ENCODE measurements at places on chromosomes 4 and X.
A peak's percentile ranks its signal among the peaks of the same experiment; 100 is the strongest.

DNA sequence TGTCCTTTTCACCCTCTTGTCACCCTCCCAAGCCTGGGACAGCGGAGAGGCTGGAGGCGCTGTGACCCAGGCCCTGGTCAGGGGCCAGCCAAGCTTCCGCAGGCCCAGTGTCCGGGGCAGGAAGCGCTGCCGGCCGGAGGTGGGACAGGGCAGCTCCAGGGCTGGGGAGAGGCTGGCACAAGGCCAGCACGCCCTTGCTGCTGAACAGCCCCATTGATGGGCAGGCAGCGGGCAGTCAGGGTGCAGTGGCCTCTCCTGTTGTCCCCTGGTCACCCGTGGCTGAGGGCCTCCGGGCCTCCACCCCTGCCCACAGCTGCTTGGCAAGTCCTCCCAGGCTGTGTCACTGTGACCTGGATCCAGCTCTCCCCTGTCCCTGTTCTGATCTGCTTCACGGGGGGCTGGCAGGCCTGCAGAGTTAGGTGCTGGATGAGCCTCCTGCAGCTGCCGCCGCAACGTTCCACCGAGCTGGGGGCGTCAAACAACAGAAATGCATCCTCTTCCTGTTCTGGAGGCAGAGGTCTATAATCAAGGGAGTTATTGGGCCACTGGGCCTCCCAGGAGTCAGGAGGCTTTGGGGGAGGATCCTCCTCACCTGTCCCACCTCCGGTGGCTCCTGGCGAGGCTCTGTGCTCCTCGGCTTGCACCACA, 107.9 kb downstream of the PSAPL1 start:
- H3K27ac ChIP-seq, result no peak overlapping the region
- no peak overlapping the region for H3K4me3 ChIP-seq
- no peak for DNase-seq
- peaks cover 16% of the 10 kb centered on the region for H3K27me3 ChIP-seq
- no peaks in the 10 kb centered on the region for H3K36me3 ChIP-seq

GRCh38 chrX:2261831-2262667, 238.7 kb downstream of the DHRSX start:
- H3K4me1 ChIP-seq, result no peaks in the 10 kb centered on the region
- peaks cover 2% of the 10 kb centered on the region for H3K36me3 ChIP-seq
- no peak for DNase-seq
- no peak overlapping the region for H3K27ac ChIP-seq

DNA sequence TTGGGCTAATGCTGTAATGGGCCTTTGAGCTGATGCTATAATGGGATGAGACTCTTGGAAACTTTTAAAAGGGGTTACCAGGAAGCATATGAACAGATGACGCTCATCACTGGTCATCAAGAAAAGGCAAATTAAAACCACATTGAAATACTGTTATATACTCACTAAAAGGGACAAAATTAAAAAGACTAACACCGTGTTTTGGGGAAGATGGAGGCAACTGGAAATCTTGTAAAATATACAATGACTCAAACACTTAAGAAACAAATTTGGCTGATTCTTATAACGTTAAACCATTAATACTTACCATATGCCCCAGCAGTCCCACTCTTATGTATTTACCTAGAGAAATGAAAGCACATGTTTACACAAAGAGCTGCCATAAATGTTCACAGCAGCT, 207.2 kb upstream of the GPRIN3 start:
- no peak overlapping the region for H3K27ac ChIP-seq
- DNase-seq, result no peak
- H3K27me3 ChIP-seq, result peaks cover 17% of the 10 kb centered on the region

DNA sequence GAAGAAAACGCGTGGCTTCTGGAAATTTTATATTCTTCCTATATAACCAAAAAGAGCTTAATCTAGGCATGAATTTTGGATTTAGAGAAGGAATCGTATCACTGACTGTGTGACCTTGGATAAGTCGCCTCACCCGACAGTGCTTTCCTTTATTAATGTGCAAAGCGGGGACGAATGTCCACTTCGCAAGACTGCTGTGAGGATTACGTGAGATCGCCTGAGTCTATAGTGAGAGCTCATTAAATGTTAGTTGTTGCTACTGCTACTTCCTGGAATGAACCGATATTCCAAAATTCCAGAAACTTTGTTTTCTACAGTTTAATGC, 448 bp upstream of the TBC1D8B start:
- H3K27me3 ChIP-seq, result peaks cover 11% of the 10 kb centered on the region
- no peaks in the 10 kb centered on the region for H3K36me3 ChIP-seq

- H3K27me3 ChIP-seq, result no peaks in the 10 kb centered on the region
- no peaks in the 10 kb centered on the region for H3K36me3 ChIP-seq
- H3K4me3 ChIP-seq, result no peak overlapping the region
- no peak for DNase-seq
Observed at GRCh38 chrX:148672517-148672916, 172.1 kb downstream of the AFF2 start.

DNA sequence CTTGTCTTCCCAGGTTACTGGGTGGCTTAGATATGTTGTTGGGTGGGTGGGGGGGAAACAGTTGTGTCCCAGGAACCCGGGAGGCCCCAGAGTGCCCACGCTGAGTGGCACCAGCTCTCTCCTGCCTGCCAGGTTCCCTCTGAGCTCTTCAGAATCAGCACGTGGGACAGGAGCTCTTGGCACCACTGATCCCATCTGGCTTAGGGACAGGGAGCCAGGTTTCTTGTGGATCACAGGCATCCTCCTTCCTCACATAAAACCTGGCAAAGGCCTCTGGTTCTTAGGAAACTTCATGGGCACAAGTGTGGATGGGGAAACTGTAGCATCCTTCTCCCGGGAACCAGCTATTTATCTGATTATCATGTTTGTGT, 3.4 kb downstream of the GPR78 start:
- H3K4me1 ChIP-seq, result no peaks in the 10 kb centered on the region
- H3K36me3 ChIP-seq, result no peaks in the 10 kb centered on the region
- no peak overlapping the region for H3K4me3 ChIP-seq
- H3K27ac ChIP-seq, result no peak overlapping the region

- H3K4me1 ChIP-seq, result peaks cover 5% of the 10 kb centered on the region
- H3K27me3 ChIP-seq, result peaks cover 7% of the 10 kb centered on the region
- H3K4me3 ChIP-seq, result no peak overlapping the region
- no peak overlapping the region for H3K27ac ChIP-seq
- no peak for DNase-seq
Observed at GRCh38 chr4:152299553-152299952, 236.3 kb downstream of the FBXW7 start.

DNA sequence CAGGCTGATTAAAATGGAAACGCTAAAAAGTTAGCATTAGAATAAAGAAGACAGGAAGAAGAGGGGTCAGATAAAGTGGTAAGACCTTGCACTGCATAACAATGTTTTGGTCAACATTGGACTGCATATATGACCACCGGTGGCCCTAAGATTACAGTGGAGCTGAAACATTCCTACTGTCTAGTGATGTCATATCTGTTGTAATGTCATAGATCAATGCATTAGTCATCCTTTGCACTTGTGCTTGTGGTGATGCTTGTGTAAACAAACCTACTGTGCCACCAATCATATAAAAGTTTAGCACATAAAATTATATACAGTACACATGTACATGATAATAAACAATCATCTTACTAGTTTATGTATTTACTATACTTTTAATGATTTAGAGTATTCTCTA, 73.0 kb downstream of the TMEM165 start:
- H3K4me3 ChIP-seq, result no peak overlapping the region
- peak; percentile 52 for DNase-seq
- peaks cover 7% of the 10 kb centered on the region for H3K4me1 ChIP-seq
- no peaks in the 10 kb centered on the region for H3K27me3 ChIP-seq

DNA sequence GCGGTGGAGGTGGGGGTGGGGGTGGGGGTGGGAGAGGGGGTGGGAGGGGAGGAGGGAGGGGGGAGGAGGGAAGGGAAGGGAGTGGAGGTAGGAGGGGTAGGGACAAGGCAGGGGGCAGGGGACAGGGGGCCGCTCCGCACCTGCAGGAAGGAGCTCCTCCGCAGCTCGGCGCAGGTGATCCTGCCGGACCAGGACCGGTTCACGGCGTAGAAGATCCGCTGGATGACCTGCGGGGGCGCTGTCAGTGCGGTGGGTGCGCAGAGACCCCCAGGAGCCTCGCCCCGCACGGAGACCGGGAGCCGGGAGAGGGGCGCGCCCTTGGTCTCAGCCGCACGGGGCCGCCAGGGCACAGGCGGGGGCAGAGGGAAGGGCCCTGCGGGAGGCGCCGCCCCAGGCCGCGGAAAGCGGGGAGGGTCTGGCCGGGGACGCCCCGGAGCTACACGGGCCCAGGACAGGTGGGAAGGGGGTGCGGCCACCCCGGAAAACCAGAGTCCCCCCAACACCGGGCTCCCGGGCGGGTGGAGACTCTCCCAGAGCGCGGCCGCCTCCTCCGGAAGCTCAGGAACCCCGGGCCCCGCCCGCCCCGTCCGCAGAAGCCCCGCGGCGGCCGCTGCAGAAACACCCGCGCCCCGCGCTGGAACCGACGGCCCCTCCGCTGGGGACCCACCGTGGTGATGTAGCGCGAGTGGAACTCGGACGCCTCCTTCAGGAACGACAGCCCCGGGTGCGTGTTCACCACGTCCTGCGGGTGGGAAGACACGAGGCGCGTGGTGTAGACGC, 27.6 kb upstream of the GTPBP6 start:
- no peaks in the 10 kb centered on the region for H3K4me1 ChIP-seq
- no peak overlapping the region for H3K27ac ChIP-seq
- peaks cover 15% of the 10 kb centered on the region for H3K36me3 ChIP-seq
- no peaks in the 10 kb centered on the region for H3K27me3 ChIP-seq
- H3K4me3 ChIP-seq, result no peak overlapping the region

- no peaks in the 10 kb centered on the region for H3K36me3 ChIP-seq
- H3K4me1 ChIP-seq, result no peaks in the 10 kb centered on the region
- DNase-seq, result no peak
- H3K27me3 ChIP-seq, result no peaks in the 10 kb centered on the region
Observed at GRCh38 chrX:24603191-24603590, 44.0 kb downstream of the PCYT1B start.

GRCh38 chr4:153645183-153645582, 38.9 kb upstream of the TLR2 start:
- H3K4me3 ChIP-seq, result no peak overlapping the region
- peaks cover 19% of the 10 kb centered on the region for H3K4me1 ChIP-seq
- DNase-seq, result no peak
- no peak overlapping the region for H3K27ac ChIP-seq

- no peaks in the 10 kb centered on the region for H3K36me3 ChIP-seq
- H3K4me1 ChIP-seq, result peaks cover 26% of the 10 kb centered on the region
- peaks cover 9% of the 10 kb centered on the region for H3K27me3 ChIP-seq
- DNase-seq, result no peak
Observed at GRCh38 chr4:181659876-181660275, 583.3 kb upstream of the TENM3 start.

DNA sequence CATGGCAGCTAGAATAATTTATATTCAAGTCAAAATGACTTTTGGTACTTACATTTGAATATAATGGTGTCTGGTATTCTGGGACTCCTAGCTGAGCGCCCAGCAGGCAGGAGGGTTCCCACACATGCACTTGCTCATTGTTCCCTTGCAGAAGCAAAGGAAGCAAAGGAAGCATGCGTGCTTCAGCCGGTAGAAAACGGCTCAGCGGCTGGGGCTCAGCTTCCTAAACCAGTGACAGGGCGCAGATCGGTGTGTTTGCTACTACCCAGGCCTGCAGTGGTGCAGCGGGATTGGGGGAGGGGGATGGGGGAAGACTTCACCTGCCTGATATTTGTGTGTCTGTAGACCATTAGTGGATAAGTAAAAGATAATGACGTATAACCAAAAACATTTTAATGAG, 978.3 kb upstream of the TENM3 start:
- H3K4me3 ChIP-seq, result no peak overlapping the region
- no peaks in the 10 kb centered on the region for H3K4me1 ChIP-seq
- H3K27ac ChIP-seq, result no peak overlapping the region
- H3K36me3 ChIP-seq, result no peaks in the 10 kb centered on the region
- DNase-seq, result no peak

DNA sequence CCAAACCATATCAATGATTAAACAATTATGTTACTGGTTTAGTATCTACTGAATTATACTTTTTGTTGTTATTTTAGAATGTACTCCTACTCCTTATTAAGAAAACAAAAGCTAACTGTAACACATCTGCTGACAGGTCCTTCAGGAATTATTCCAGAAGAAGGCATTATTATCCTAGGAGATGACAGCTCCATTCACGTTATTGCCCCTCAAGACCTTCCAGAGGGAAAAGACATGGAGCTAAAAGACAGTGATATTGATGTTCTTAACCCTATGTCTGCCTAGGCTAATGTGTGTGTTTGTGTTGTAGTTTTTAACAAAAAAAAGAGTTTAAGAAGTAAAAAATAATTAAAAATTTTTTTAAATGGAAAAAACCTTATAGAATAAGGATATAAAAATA, 206.8 kb upstream of the KLHL4 start:
- H3K4me3 ChIP-seq, result no peak overlapping the region
- H3K4me1 ChIP-seq, result no peaks in the 10 kb centered on the region
- no peak overlapping the region for H3K27ac ChIP-seq

- no peak overlapping the region for H3K27ac ChIP-seq
- peaks cover 9% of the 10 kb centered on the region for H3K27me3 ChIP-seq
- DNase-seq, result no peak
- H3K4me1 ChIP-seq, result no peaks in the 10 kb centered on the region
- no peak overlapping the region for H3K4me3 ChIP-seq
Observed at GRCh38 chrX:104370089-104370488, 115.4 kb upstream of the ESX1 start.

GRCh38 chrX:138026211-138026610, 460.3 kb downstream of the ZIC3 start:
- H3K36me3 ChIP-seq, result no peaks in the 10 kb centered on the region
- H3K27me3 ChIP-seq, result no peaks in the 10 kb centered on the region
- H3K4me3 ChIP-seq, result no peak overlapping the region
- DNase-seq, result no peak
- H3K4me1 ChIP-seq, result no peaks in the 10 kb centered on the region

DNA sequence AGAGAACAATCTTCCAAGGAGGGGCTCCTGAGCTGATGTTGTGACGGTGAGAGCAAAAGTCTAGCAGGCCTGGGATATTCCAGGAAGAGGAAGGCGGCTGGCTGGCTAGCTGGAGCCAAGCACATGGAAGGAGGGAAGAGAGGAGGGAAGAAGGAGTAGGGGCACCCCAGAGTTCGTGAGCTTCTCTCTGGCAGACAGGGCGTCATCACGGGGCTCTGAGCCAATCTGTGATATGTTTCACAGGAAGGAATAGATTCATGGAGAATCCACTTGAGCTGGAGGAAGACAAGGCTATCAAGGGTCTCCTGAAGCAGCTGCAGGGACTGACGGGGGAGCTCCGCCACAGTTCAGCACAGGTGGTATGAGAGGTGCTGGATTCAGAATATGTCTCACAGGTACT, 73.6 kb downstream of the DHRSX start:
- no peak overlapping the region for H3K27ac ChIP-seq
- peaks cover 40% of the 10 kb centered on the region for H3K36me3 ChIP-seq
- H3K4me3 ChIP-seq, result no peak overlapping the region
- no peaks in the 10 kb centered on the region for H3K27me3 ChIP-seq
- no peak for DNase-seq

Measured in HFFc6 (cell line).